ENCODE measurements at places on chromosomes 1 and 21.

DNA sequence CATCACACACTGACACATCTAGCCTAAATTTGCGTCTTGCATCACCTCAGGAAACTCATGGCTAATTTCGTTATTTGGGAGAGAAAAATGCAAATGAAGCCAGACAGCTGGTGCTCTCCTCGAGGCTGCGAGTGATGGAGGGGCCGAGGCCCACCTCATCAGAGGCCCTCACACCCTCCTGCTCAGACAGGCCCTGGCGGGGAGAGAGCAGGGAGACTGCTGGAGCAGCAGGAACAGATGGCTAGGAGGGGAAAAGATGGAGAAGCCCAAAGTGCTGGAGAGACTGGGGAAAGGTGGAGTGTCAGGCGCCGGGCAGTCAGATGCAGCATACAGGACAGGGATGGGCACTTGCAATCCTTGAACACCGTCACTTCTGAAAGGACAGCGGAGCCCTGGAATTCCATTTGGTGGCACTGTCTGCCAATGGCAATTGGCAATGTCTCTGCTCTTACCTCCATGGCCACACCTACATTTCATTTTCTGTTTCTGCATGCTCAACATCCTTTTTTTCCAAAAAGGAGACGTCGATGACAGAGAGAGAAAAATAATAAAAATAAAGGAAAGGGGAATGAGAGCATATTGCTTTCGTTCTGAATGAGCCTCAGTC lies 286.2 kb downstream of the SPATA17 start:
- no peak for DNase-seq

GRCh38 chr1:212237651-212238050 lies 47.6 kb upstream of the PPP2R5A start:
- DNase-seq, result no peak

DNA sequence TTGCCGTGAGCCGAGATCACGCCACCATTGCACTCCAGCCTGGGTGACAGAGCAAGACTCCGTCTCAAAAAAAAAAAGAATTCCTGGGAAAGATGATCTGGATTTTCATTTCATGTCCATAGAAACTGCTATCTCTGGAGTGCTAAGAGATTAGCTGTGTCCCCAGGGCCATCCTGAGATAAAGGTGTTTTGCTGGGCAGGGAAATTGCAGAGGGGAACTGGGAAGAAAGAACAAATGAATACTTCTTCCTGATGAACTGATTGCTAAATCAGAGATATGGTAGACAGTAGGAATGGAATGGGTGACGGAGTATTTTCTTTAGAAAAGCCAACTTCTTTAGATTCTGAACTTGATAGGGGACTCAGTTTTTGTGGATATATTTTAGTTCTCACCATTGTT lies 19.2 kb downstream of the SNRPE start:
- no peak for DNase-seq

- peak; percentile 42 for DNase-seq
These were observed 31.3 kb downstream of the SMAP2 start for GRCh38 chr1:40404670-40405462.

- DNase-seq, result no peak
These were observed 2.0 kb downstream of the PCP4 start for GRCh38 chr21:39869141-39869818.

DNA sequence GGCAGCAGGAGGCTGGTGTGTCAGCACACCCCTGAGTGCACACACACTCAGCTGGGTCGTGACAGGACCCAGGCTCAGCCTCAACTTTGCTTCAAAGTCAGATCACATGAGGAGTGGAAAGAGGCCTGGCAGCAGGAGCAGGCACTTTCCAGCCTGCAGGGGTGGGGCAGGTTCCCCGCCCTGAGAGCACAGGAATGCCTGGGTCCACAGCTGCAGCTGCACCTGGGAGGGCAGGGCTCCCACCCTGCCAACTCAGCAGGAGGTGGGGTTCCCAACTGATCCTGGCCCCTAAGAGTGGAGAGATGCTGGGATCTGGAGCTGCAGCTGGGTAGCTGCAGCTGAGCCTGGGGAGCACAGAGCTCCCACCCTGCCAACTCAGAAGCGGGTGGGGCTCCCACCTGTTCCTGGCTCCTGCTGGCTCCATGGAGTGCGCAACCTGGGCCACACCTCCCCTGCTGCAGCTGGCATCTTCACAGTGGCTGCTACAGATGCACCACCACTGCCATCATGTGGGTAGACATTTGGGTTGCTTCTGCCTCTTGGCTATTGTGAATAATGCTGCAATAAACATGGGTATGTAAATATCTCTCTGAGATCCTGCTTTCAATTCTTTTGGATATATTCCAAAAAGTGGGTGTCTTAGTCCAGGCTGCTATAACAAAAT lies 415.4 kb downstream of the TTLL7 start:
- DNase-seq, result no peak

GRCh38 chr1:193301746-193302145 lies 115.3 kb upstream of the B3GALT2 start:
- no peak for DNase-seq

DNA sequence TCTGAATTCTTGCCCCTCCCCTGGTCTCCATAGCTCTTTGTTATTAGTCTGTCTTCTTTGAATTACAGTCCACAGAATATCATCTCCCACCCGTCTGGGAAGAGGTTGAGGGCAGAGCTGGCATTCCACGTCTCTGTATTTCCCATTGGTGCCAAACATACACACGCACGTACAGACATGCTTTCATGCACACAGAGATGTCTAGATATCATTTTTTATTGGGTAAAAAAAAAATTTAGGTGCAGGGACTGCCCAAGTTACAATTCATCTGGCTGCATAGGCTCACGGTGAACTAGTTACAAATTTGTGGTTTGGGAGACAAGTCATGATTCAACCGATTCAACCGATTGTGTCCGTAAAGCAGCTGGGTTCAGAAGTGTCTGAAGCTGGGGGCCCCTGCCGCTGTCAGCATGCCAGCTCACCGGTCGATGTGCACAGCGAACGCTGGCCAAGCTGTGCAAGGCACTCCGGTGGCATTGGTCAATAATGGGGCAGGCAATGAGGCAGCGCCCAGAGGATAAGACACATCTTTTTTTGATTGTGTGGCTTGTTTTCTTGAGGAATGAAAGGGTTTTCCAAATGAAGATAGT lies 73.7 kb downstream of the KCNN3 start:
- no peak for DNase-seq

- DNase-seq, result no peak
These were observed 16.5 kb downstream of the ZNF697 start for GRCh38 chr1:119631433-119632102.

DNA sequence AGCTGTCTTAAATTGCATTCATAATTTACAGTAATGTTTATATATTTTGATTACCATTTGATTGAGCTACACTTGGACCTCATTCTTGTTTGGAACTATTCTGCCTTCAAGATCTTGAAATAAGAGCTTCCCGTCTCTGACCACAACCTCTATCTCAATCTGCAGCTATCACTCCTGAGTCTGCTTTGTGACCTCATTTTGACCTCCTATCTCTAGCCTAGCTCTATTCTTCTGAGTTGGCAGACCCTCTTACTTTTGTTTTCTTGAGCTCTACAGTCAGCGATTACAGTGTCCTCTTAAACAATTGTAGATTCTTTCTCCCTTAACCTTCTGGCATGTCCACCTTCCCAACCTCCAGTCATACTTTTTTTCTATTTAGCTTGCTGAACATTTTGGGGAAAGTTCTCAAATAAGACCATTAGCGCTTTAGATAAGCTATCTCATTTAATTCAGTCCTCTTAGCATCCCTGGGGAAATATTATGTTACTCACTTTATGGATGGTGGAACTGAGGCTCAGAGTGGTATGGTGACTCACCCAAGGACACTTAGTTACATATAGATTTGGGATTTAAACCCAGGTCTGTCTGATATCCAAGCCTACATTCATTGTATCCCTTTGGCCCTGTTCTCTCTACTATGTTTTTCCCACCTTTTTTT lies 19.1 kb downstream of the RPAP2 start:
- peak; percentile 87 for DNase-seq

DNA sequence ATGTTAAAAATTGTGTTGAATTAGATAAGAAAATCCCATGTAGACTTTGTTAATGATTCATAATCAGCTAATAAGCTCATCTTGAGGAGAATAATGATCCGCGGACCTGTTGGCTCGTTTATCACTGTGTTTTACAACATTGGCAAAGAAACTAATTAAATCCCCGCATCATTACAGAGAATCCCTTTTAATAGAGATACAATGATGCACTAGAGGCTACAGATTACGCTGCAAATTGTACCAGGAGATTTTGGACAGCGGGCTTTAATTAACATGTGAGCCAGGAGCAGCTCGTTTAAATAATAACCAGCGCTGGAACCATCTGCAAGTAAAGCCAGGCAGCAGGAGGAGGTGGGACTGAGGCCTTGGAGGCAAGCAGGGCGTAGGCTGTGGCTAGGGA lies 280.3 kb upstream of the POU3F1 start:
- no peak for DNase-seq

- peak; percentile 75 for DNase-seq
These were observed 74.6 kb downstream of the USP24 start for GRCh38 chr1:55140546-55140983.

DNA sequence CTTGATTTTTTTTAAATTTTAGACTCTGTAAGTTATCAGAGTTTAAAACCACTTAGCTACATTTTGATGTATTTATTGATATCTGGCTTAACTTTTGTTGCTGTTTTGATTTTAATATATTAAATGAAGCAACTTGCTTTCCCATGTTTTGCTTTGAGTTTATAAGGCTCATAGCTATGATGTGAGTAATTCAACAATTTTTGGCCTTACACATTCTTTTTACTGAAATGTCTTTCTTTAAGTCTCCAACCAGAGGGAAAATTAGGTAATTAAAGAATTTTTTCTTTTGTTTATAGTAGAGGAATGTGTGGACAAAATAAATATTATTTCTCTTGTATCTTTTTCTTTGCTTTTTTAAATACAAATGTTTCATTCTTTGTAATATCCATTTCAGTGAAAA lies 258.3 kb upstream of the ADAMTS5 start:
- no peak for DNase-seq

DNA sequence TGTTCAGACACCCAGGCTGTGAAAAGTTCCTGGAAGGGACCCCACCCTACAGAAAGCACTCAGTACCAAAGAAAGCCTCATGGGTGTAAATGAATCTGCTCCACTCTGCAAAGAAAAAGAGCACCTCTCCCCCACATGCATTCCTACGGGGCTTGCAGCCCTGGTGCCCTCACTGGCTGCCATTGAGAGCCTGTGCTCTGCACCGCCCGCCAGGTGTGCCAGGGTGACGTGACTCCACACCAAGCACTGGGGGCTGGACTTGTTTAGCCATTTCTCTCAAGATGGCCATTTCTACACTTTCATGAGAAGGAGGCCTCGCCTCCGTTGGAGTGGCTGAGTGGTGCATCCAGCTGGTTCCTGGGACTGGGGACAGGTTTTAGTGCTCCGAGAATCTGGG lies 380.5 kb upstream of the VAMP3 start:
- DNase-seq, result no peak

DNA sequence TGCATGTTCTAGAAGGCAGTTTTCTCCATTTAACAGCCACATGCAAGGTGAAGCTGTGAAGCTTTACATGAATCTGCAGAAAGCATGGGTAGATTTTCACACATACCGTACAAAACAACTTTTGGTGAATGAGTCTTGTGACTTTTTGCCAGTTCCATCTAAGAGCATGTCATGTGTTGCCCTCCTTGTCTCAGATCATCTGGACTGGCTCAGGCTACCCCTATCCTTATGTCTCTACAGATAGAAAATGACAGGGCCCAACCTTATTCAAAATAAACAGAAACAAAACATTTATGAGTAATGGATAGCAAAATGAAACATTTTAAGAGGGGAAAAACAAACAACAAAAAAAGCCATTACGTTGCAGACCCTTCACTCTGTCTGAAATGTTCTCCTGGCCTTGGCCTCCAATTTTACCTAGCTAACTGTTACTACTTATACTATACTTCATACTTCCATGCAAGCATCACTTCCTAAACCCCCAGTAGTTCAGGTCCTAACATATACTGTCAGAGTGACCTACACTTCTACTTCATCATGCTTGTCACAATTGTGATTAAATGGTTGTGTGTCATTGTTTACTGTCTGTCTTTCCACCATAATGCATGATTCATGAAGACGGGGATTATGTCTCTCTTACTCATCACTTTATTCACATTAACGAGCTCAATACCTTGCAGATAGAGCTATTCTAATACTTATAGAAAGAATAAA lies 39.0 kb downstream of the LRRC8C start:
- DNase-seq, result no peak

DNA sequence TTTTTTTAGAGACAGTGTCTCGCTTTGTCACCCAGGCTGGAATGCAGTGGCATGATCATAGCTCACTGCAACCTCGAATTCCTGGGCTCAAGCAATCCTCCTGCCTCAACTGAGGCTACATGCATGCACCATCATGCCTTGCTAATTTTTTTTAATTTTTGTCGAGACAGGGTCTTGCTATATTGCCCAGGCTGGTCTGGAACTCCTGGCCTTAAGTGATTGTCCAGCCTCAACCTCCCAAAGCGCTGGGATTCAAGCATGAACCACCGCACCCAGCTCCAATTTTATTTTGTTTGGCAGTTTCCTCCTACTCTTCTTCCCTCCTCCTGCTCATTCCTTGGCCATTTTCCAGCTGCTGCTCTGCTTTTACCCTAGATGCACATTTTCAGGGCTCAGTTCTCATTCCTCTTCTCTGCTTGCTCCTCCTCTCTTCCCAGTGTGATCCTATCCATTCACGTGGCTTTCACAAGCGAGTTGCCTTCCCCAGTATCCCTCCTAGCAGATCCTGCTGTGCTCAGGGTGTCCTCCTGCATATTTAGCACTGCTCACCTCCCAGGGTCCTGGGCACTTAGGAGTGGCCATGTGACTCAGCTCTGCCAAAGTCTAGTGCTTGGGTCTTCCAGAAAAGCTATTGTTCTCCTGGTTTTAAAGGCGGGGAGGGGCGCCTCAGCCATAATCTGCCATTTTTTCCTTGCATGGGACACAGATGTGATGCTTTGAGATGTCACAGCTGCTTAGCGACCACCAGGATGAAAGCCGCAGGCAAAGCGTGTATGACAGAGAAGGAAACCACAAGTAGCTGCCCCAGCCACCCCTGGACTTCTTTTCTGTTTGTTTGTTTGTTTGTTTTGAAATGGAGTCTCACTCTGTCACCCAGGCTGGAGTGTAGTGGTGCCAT lies 33.7 kb downstream of the PSEN2 start:
- DNase-seq, result no peak

- DNase-seq, result no peak
These were observed 16.3 kb upstream of the TENT5C start for GRCh38 chr1:117589544-117589943.

DNA sequence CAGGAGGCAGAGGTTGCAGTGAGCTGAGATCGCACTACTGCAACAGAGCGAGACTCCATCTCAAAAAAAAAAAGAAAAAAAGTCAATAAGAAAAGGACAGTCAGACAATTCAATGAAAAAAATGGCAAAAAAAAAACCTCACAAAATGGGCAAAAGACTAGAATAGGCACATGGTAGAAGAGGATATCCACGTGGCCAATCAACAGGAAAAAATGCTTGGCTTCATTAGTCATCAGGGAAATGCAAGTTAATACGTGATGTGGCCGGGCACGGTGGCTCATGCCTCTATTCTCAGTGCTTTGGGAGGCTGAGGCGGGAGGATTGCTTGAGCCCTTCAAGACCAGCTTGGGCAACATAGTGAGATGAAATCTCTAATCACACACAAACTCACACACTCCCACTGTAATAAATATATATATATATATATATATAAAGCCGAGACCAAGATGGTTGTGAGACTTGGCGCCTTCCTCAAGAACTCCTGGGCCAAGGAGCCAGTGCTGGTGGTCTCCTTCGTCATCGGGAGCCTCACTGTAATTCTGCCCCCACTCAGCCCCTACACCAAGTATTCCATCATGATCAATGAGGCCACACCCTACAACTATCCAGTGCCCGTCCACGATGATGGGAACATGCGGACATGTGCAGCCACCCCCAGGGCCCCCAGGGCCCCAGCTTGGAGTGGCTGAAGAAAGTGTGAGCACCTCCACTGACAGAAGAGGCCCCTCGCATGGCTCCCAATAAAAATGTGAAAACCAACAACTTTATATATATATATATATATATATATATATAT lies 22.9 kb upstream of the LEFTY2 start:
- no peak for DNase-seq
